SJSA1 (cell line): ENCODE measurements at places on chromosomes 6 and 20. TPM values are rescaled to one million over a fixed set of nuclear protein-coding genes. Genes with fewer than 3 reads are reported as not detected.

GRCh38 chr20:61745397-61746146 lies 320.1 kb downstream of the TAF4 start:
- DNase-seq = no peak

DNA sequence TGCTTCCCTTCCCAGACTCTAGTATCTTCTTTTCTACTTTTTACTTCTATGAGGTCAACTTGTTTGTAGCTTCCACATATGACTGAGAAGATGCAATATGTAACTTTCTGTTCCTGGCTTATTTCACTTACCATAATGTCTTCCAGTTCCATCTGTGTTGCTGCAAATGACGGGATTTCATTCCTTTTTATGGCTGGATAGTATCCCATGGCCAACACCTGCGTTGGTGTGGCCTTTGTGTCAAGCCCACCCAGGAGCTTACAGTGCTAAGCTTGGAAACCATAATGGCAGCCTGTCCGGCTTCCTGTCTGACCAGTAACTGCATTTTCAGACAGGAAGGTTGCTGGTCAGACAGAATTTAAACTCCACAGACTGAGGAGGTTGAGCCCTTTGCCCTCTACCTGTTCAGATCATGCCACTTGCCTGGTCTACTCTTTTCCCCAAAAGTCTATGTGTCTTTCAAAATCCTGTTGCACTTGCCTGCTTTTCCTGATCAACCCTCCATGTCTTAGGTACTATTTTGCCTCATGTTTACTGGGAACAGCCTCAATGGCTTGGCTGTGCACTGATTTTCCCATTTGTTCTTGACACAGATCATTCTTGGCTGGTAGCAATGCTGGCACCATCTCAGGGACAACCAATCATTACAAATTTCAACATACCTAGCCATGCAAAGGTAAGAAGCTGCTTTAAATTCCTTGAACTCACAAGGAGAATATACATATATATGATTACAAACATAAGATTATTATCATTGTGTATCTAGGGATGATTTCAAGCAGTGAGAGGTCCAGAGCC lies 114.3 kb upstream of the PLEKHG1 start:
- no peak for DNase-seq

DNA sequence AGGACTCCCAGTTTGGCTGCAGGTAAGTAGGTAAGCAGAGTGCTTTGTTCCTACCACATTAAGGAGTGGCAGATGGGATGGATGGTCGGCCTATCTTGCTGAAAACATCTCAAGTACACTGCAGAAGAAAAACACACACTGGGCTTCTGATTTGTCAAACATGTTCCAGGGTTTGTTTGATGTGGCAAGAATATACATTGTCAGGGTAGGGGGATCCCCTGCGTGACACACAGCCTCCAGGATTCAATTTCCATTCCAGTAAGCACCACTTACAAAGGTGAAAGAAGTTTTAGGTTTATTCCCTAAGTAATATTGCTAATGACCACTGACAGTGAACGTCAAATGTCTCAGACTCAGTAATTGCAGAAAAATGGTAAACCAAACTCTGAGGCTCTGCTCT lies 26.0 kb upstream of the KIF16B start:
- DNase-seq = no peak

Gene GLP1R
- total RNA-seq = not detected in 2 replicates

Gene WFDC5
- total RNA-seq = not detected in 2 replicates
